ENCODE measurements at places on chromosomes 11 and 22.

DNA sequence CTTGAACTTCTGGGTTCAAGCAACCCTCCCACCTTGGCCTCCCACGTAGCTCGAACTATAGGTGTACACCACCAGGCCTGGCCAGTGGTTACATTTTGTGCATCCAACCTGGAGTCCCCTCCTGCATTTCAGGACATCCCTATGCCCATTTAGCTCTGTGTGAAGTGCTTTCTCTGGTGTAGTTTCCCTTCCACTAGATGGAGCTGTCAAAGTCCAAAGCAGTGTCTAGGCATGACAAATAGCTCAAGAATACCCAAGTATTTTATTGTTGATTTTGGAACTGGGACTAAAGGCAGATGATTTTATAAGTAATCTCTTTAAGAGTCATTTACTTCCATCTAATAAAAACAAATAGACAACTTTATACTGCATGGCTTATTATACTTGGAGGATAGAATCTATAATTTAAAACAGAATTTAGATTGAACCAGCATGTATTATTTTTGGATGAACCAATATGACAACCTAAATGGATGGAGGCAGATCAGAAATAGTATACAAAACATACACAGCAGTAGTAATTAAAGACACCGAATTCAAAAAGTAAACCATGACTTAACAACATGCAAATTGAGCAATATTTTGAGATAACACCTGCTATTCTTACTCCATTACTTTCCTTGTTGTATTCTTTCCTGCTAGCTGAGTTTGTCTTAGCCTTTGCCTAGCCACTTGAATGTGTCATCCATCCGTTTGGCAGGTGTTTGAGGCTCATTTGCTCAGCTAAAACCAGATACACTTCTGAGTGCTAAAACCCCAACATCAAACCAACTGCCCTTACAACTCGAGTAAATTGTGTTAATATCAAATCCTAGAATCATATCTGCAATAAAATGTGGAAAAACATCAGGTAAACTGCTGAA lies 37.7 kb downstream of the EIF4ENIF1 start:
- no peak for DNase-seq

DNA sequence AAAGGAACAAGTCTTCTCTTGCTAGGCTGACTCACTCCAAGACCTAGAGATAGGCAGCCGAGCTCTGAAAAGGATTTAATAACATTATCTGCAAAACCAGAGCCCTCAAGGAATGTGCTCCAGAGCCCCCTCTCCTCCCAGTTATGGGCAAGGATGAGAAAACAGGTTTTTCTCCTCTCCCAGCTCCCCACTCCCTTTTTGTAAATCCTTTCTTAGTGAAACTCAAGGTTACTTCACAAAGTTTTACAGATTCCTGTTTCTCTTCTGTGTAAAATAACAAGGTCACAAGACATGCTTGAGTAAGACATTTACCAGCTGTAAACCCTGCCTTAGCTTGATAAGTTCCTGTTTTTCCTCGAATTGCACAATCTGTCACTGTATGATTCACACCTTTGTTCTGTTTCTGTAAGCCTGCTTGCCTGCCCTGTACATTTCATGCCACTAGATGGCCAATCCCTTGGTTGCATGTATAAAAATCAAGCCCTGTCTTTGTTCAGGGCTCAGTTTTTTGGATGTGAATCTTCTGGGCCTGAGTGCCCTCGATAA lies 489.4 kb downstream of the KCNA4 start:
- no peak for DNase-seq

DNA sequence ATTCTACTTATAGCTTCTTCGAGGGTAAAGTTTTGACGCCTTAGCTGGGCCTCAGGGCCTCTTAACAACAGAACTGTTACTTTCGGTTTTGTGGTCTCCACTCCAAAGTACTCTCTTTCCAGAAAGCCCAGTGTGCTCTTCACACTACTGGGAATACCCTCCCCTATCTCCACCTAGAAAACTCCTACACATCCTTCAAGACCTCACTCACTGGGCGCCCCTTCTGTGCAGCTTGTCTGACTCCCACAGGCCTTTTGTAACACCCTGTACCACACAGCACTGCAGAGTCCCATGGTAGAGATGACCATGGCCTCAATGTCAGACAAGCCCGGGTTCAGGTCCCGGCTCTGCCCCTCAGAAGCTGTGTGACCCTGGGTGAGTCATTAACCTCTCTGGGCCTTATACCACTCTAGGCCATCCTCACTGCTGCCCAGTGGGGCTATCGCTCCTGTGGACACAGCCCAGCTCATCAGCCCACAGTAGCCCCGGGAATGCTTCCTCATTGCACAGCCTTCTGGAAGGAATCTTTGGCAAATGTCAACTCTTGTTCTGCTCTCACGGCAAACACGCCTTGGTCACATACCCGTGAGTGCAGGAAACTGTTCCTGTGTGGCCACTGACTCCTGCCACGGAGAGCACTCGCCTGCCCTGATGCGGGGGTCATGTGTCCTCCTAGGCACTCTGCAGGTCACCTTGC lies 51.4 kb downstream of the SHISAL1 start:
- no peak for DNase-seq

DNA sequence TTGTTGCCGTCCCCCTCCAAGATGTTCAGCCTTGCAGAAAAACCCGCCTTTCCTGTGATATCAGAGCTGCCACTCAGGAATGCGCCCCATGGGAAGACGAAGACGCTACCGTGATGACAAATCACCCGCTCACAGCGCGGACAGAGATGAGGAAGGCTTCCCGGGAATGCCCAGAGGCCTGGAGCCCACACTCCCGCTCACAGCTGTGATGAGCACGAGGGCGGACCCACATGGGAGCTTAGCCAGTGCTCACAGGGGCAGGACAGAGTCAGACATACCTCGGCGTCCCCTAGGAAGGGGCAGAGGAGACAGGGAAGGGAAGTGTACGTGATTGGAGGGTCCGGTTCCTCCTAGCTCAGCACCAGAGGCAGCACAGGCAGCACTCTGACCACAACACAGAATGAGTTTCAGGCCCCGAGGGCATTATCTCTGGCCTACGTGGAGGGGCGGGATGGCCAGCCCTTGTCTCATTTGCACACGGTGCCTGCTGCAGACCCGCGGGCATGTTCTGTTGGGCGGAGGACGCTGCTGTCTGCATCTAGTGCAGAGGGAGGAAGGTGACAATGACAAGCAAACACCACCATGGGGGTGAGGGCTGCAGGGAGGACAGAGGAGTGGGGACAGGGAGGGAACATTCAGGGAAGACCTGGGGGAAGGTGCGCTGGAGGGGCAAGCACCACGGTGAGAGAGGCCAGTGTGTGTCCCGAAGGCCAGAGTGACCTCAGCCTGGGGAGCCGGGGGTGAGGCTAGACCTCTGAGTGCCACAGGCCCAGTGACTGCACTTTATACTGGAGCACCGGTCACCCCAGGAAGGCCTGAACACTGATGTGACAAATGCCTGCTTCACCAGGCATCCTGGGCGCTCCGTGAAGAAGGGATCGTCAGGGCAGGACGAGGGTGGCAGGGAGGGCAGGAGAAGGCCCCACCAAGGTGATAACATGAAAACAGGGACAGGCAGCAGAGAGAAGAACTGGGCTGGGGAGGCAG lies 79.6 kb downstream of the CELSR1 start:
- DNase-seq: no peak

- no peak for DNase-seq
Observed at GRCh38 chr22:17808693-17809403, 34.6 kb upstream of the BID start.

DNA sequence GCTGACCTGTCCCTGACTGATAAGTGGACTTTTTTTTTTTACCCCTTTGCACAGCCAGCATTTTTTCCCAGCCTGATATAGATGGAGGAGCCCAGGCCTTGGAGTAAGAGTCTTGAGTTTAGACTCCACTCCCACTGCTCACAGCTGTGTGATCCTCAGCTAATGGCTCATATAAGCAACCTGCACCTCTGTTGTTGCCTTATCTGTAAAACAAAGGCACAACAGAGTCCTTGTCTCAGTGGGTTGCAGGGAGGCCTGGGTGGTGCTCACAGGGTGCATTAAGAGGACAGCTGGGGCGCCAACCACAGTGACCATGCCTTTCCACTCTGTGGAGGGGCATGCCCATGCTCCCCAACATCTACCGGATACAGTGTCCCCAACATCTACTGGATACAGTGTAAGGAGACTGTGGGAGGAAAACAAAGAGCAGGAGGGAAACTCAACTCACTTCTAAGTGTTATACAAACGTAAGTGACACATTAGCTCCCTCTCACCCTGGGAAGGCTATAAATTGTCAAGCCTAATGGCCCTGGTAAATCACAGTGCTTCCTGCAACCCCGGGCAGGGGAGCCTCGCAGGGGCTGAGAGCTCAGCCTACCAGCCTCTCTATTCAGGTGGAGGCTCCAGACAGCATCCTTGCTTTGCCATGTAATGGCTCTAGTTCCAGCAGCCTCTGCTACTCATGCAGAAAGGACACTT lies 109.5 kb downstream of the TENM4 start:
- DNase-seq: no peak

DNA sequence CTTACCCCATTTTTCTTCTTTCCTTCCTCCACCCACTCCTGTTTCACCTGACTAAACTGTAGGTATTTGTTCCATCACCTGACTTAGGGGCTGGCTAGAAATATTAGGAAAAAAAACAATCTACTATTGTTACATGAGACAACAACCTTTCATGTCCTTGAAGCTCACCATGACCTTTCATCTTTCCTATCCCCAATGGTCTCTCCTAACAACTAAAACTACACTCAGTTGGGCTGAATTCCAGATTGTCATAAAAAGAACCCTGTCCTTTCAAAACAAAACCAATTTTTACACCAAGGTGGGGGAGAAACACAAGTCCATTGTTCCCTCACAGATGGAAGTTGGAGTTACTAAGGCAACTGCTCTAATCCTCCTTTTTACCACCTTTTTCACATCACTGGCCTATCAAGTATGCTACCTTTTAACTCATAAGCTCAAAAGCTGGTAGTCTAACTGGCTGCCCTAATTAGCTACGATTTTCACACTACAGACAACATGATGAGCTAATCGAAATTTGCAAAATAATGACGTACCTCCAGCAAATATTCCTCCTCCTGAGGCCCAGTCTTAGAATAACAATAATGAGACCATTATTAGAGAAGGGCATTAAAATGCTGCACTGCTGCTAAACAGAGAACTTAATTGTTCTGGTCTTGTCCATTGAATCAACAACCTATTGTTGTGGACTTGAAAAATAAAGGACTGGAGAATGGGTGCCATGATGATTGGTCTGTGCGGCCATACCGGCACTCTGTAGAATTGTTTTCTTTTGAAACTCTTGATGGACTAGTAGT lies 46.5 kb upstream of the SOX6 start:
- no peak for DNase-seq

DNA sequence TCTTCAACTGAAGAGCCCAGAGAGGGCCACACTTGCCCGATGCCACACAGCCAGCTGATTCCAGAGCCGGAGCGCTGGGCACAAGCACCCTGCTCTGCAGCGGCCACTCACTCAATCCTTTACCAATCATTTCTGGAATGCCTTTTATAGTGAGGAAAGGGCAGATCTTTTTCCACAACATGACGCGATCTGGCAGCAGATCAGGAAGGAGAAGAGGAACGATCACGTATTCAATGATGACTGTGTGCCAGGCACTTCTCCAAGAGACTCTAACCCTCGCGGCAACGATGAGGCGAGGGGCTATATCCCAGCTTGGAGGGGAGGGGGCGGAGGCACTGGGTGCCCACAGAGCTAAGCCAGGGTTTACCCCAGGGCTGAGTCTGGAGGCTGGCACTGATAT lies 56.3 kb upstream of the TCF20 start:
- DNase-seq: no peak
